ENCODE measurements at places on chromosomes 7 and 10.

- DNase-seq, result no peak
These were observed 107.3 kb downstream of the EXOC4 start for GRCh38 chr7:133360201-133360600.

DNA sequence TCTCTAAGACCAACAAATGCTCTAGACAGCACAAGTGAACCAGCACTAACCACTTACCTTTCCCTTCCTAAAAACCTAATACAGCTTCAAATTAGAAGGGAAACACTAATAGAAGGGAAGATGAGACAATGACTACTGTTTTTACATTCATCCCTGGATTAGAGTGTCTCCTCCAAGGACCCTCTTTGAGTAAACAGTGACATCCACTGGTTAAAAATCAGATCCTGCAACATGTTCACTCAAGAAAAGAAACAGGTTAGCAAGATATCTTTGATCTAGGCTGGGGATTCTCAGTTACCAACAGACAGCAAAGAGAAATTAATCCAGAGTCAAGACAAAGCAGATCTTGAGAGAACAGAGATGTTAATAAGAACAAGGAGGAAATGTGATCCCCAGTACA, 177.7 kb upstream of the GHITM start:
- no peak for DNase-seq

- no peak for DNase-seq
These were observed 19.1 kb upstream of the SOSTDC1 start for GRCh38 chr7:16484453-16485158.

- no peak for DNase-seq
These were observed 139.8 kb upstream of the RSU1 start for GRCh38 chr10:16957038-16957437.

GRCh38 chr7:25375805-25376600, 147.7 kb upstream of the NPVF start:
- DNase-seq, result no peak

- DNase-seq, result peak; percentile 14
These were observed 47.1 kb upstream of the SVIL start for GRCh38 chr10:29681676-29682448.

- DNase-seq, result no peak
These were observed 114.4 kb upstream of the GLI3 start for GRCh38 chr7:42351316-42351935.

DNA sequence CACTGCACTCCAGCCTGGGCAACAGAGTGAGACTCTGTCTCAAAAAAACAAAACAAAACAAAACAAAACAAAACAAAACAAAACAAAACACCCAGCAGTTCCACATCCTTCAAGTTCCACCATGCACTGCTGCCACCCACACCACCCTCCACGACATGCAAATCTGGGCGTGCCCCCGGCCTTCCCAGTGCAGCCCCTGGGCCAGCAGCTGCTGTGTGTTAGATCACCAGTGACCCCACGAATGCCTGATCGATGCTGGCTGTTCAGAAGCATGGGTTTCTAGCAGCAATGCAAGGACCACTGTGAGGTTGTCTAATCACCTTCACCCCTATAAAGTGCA, 36.3 kb downstream of the ELFN1 start:
- no peak for DNase-seq

DNA sequence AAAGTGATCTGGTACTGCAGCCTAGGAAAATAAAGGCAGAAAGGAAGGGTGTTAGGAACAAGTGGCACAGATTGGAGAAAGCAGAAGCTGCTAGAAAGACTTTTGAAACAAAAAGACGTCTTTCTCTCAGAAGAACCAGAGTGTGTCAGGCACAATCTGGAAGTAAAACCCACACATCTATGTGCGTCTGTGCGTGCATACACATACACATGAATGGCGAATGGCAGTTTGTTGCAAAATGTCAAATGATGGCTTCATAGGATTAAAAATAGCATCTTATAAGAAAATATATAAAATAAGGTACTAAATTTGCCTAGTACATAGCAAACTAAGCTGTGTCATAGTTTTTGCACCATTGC, 246.3 kb downstream of the CDK14 start:
- no peak for DNase-seq

DNA sequence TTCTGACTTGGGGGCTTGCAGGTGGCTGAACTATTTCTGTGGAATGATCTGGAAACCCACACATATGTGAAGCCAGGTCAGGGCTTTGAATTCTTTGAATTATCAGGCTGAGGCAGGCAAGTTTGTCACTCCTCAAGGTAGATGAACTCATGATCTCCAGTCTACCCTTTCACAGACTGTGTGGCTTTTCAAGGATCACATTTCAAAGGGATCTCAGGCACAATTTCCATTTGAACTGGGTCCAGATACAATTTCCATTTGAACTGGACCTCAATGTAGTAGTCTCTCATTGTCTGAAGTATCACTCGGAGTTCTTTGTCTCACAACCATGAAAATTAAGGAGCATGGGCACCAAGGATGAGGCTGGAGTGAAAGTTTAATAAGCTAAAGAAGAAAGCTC, 25.7 kb upstream of the EIF4H start:
- DNase-seq, result no peak

DNA sequence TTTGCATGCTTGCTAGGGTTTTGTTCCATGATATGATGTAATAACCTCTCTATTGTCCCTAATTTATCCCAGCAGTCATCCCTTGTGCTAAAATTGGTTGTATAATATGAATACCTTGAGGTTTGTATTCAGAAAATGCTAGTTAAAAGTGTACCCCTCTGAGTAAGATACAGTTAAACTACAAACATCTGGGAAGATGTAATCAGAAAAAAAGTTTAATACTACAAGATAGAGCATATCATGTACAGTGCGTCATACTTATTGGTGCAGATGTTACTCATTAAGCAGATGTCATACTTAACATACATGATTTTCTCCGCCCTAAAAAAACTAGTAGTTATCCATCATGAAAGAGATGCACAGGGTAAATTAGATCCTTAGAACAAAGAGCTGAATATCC, 336.1 kb upstream of the KCND2 start:
- DNase-seq, result no peak

DNA sequence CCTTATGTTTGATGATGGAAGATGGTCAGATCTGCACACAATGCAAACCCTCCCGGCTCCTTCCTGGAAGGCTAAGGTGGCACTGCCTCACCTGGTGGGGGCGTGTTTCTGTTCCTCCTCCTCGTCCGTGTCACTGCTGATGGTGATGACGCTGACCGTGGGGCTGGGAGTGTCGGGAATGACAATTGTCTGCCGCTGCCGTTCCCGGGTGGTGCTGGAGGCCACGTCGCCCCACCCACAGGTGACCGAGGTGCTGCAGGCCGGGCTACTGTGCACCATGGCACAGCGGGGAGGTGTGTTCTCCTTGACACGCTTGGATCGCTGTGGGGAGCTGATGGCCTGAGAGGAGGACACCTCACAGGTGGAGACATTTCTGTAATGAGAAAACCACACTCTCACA, 73.1 kb downstream of the CLEC2L start:
- DNase-seq, result no peak

- DNase-seq, result no peak
These were observed 28.6 kb downstream of the HECW1 start for GRCh38 chr7:43141091-43141490.

DNA sequence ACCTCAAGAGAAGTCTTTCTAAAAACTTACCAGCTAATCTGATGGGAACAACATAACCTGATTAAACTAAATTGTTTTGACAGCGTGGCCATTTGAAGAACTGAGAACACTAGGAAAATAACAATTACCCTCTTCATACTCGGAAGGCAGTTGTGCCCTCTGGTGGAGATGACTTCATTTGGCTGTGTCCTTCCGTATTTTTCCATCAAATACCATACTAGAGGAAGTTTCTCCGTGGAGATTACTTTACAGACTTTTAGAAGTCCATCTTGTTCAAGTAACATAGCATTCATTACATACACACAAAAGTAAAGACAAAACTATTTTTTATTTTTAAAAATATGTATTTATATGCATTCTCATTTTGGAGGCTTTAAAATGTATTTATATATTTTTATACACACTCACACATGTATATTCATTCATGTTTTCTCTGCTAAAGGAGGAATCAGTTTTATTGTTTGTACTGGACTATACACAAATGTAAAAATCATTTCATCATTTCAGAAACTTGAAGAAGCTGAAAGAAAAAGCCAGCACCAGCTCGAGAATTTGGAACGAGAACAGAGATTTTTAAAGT, 25.2 kb downstream of the SMNDC1 start:
- peak; percentile 21 for DNase-seq

DNA sequence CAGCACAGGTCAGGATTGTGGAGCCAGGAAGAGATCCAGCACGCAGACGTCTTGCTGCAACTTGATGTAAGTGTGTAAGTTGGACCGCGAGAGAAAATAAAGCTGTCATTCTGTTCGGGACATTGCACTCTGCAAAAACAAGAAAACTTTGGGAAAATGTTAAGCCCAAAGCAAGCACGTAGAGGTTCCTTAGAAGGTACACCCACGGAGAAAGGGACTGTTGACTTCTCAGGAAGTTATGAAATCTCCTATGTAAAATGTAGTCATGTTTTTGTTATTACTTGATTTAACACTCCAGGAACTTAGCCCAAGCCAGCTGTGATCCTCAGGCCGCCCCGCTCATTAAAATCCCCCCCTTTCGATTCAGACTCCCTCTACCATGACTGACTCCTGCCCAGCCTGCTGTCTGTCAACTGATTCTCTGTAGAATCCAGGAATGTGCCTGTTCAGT, 196.1 kb upstream of the TCF7L2 start:
- no peak for DNase-seq

GRCh38 chr10:60731134-60731885, 47.0 kb upstream of the CDK1 start:
- no peak for DNase-seq

DNA sequence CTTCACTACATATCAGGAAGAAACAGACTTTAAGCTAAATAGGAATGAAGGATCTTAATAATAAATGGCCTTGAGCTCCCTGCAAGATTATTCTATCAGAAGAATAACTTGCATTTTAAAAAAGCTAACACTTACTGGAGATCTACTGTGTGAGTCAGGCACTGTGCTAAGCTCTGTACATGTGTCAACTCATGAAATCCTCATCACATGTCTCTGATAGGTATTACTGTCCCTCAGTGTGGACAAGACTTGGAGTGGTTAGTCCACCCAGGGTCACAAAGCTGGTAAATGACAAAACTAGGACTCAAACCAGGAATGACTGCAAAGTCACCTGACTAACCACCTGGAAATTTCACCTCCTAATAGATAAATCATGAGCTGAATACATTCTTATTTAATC, 57.1 kb upstream of the KCTD7 start:
- DNase-seq, result no peak

DNA sequence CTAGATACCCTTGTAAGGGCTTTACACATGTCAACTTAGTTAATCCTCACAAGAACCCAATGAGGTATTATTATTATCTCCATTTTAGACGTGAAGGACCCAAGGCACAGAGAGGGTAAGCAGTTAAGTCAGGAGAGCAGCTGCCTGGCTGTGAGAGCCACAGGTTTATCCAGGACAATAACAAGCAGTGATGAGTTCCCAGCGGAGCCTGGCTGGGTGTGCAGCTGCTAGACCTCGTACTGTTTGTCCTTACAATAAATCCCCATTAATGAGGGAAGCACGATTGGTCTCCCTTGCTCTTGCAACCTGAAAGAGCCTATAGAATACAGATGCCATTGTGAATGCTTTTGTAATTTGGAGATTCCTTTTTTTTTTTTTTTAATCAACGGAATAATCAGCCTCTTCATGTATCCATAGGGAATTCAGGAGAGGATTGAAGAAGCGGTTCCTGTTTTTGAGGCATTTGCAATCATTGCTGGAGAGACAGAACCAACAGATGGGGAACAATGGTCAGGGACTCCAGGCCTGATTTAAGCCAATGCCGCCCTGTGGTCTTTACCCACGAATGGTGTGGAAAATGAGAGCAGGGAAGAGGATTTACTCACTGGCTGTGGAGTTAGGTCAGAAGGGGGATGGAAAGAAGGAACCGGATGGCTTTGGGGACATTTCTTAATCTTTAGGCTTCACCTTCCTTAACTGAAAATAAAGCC, 12.3 kb upstream of the ASB4 start:
- DNase-seq, result no peak

DNA sequence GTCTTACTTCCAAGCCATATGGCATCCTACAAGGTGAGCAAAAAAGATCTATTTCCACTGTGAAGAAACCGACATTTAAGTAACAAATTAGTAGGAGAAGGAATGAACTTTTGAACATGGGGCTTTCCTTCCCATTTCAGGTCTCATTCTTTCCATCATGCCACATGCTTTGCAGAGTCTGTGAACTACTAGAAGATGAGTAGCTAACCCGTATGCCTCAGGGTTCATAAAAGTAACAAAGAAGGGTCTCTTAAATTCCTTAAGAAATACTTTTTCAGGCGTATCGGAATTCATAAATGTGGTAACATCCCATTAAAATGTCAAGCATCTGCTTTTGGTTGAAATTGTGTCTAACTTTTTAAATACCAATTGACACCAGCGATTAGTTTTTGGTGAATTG, 81.3 kb upstream of the TNS3 start:
- no peak for DNase-seq

Data from stimulated activated CD8-positive, alpha-beta memory T cell treated with anti-CD3 and anti-CD28 coated beads, Interleukin-4, amount 100 ng/mL, for 1 hour (primary cell).